ENCODE measurements at places on chromosomes 5 and 9. TPM values are rescaled to one million over a fixed set of nuclear protein-coding genes. Genes with fewer than 3 reads are reported as not detected.

DNA sequence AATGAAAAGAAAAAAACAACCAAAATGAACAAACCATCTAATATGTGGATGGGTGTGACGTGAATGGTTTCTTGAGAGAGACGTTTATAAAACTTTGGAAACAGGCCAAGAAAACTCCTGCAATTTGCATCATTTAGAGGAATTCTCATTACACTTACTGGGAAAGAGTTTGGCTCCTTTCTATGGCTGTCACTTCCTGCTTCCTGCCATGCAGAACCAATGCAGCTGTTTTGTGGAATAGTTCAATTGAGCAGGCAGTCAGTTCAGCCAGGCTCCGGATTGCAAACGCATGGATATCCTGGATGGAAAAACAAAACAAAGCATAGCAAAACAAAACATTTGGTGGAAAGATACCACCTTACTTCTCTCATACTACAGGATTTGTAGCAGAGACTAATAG lies 36.6 kb downstream of the FAM114A2 start:
- H3K27me3 ChIP-seq, result no peaks in the 10 kb centered on the region
- no peaks in the 10 kb centered on the region for H3K36me3 ChIP-seq
- no peak overlapping the region for H3K27ac ChIP-seq
- H3K4me1 ChIP-seq, result no peaks in the 10 kb centered on the region
- H3K4me3 ChIP-seq, result no peak overlapping the region

DNA sequence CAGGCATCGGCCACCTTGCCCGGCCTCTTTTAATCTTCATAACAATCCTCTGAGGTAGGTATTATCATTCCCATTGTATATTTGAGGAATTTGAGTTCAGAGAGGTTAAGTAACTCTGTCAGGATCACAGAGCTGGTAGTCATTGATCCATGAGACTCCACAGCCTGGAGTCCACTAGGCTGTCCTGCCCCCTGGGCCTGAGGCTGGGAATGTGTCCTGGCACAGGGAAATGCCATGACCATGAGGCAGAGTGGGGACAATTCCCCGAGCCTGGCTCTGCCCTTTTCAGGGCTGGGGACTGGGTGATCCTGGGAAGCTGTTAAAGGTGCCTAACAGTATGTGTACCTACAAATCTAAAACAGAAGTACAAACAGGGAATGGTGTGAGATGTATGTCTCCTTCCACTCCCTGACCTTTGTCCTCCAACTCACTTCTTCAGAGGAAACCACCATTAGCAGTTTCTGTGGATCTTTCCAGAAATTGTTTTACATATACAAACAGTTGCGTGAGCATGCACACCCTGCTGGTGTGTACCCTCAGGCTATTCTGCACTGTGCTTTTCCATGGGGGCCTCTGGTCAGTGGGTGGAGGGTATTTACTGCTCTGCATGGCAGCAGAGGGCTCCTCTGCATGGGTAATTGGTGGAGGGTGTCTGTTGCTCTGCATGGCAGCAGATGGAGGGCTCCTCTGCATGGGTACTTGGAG lies 53.8 kb downstream of the NDST1 start:
- no peaks in the 10 kb centered on the region for H3K27me3 ChIP-seq
- DNase-seq, result no peak
- no peaks in the 10 kb centered on the region for H3K36me3 ChIP-seq
- 0 out of 2 replicates have a peak, but pooled peaks cover 11% of the 10 kb centered on the region for H3K4me1 ChIP-seq

DNA sequence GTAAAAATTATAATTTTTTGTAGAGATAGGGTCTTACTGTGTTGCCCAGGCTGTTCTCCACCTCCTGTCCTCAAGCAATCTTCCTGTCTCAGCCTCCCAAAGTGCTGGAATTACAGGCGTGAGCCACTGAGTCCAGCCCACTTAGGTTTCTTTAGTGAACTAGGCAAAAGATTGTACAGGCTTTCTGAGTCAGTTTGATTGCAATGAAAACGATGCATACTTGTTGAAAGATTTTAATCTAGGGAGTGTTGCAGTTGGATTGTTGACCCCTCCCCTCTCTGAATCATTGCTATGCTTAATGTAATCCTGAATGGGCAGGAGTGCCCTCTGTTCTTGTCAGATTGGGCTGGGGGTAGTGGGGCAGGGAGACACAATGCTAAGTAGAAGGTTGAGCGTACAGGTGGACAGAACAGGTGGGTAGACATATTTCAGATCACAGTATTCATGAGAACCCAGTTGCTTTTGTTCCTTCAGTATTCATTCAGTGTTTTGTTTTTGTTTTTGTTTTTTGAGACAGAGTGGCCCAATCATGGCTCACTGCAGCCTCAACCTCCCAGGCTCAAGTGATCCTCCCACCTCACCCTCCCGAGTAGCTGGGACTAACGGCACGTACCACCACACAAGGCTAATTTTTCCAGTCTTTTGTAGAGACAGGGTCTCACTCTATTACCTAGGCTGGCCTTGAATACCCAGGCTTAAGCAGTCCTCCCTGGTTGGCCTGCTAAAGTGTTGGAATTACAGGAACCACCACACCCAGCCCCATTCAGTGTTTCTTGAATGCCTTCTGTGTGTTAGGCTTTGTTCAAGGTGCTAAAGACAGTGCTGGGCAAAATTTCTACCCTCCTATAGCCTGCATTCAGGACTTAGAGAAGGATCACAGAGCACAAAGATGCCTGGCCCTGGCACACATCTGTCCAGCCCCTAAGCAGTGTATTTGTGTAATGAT lies 70.1 kb downstream of the KIAA1958 start:
- H3K4me3 ChIP-seq, result no peak overlapping the region
- no peak for DNase-seq
- peaks cover 24% of the 10 kb centered on the region for H3K4me1 ChIP-seq
- H3K27me3 ChIP-seq, result no peaks in the 10 kb centered on the region
- peak overlapping the region; percentile 68 for H3K27ac ChIP-seq
- H3K36me3 ChIP-seq, result no peaks in the 10 kb centered on the region

DNA sequence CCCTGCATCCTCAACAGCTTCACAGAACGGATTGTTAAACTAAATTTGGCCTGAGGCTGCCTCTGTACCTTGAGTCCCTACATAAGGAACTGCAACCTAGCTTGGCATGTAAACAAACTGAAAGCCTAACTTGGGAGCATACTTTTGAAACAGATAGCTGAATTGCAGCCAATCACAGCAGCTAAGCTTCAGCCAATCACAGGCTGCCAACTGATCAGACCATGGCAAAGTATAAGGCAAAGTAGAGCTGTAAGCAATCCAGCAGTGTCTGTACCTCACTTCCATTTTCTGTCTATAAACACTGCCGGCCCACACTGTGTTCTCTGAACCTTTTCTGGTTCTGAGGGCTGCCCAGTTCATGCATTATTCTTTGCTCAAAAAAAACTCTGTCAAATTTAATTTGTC lies 8.9 kb upstream of the ZNF483 start:
- peaks cover 3% of the 10 kb centered on the region for H3K36me3 ChIP-seq
- H3K4me1 ChIP-seq, result no peaks in the 10 kb centered on the region
- H3K27ac ChIP-seq, result no peak overlapping the region
- H3K4me3 ChIP-seq, result no peak overlapping the region

DNA sequence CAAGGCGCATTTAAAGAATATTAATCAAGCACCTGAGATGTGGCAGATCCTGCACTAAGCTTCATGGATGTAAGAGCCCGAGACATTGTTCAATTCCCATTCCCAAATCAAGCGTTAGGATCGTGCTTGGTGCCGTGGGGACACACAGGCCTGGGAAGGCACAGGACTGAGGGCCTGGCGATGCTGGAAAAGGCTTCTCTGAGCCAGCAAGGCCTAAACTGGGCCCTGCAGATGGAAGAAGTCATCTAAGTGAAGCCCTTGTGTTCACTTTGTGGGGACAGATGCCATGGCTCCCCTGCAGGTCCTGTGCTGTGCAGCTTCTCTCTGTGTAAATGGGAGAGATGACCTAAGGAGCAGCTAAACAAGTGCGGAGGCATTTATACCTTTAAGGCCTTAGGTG lies 83.9 kb downstream of the LIFR start:
- H3K27ac ChIP-seq, result no peak overlapping the region
- DNase-seq, result no peak
- no peaks in the 10 kb centered on the region for H3K36me3 ChIP-seq
- no peaks in the 10 kb centered on the region for H3K4me1 ChIP-seq

GRCh38 chr5:170307575-170308465 lies 10.2 kb upstream of the LCP2 start:
- H3K4me1 ChIP-seq, result peaks cover 6% of the 10 kb centered on the region
- no peaks in the 10 kb centered on the region for H3K36me3 ChIP-seq
- H3K4me3 ChIP-seq, result no peak overlapping the region
- H3K27me3 ChIP-seq, result no peaks in the 10 kb centered on the region
- no peak overlapping the region for H3K27ac ChIP-seq

DNA sequence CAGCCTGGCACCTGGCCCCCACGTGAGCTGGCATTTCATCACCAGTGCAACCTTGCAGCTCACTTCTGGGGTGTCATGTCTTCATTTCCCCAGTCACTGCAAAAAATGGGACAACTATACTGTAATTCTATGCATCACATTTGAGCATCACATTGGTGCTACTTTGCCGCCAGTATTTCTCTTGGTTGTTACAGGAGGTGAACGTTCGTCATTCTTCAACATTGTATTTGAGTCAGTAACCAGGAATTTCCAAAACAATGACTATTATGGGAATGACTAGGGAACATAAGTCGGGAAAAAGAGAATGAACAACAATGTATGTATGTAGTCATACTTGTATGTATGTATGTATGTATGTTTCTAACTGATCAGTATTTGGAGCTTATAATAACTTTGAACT lies 1278.0 kb downstream of the EFNA5 start:
- H3K27me3 ChIP-seq, result no peaks in the 10 kb centered on the region
- no peak overlapping the region for H3K27ac ChIP-seq
- no peak overlapping the region for H3K4me3 ChIP-seq
- no peak for DNase-seq
- H3K4me1 ChIP-seq, result no peaks in the 10 kb centered on the region

- DNase-seq, result no peak
- no peaks in the 10 kb centered on the region for H3K27me3 ChIP-seq
- H3K36me3 ChIP-seq, result no peaks in the 10 kb centered on the region
- H3K4me1 ChIP-seq, result no peaks in the 10 kb centered on the region
Observed at GRCh38 chr5:114948363-114948762, 221.3 kb downstream of the TRIM36 start.

DNA sequence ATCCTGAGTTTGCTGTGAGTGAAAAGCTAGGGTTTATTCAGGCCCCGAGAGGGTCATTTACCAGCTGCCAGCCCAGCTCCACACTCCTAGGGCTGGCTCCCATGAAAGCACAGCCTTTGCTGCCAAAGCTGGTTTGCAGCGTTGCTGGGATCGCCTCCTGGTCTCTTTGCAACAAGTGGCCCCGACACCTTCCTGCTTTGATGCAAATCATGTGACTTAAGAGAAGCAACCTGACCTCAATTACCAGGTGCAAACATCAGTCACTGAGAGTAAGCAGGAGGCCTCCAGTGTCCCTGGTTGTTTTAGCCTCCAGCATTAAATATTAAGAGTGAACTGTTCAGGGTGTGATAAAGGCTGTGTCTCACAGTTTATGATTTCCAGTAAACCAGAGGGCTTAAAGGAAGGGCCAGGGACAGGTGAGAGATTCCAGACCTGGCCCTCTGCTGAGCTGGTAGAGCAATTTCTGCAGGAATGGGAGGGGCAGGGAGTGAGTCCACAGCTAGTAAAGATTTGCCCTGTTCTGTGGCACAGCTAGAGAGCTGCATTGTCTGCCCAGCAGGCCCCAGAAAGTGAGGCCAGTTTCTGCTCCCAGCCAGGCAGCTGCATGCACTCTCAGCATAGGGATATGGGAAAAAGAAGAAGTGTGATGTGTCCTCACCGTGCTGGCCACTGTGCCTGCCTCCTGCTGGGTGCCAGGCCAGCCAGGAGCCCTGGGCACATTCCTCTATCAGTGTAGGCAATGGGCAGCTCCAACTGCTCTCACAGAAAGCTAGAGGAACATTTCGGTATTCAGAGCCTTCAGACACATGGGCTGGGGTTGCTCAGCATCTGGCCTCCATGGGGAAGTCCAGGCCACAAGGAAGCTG lies 58.0 kb downstream of the SLC22A5 start:
- no peaks in the 10 kb centered on the region for H3K27me3 ChIP-seq
- H3K27ac ChIP-seq, result 0 out of 2 replicates have a peak overlapping the region, but pooled peaks have one; percentile 4

- no peaks in the 10 kb centered on the region for H3K36me3 ChIP-seq
- no peak for DNase-seq
- peaks cover 3% of the 10 kb centered on the region for H3K27me3 ChIP-seq
- H3K4me1 ChIP-seq, result peaks cover 11% of the 10 kb centered on the region
- no peak overlapping the region for H3K27ac ChIP-seq
Observed at GRCh38 chr9:134321531-134321930, 4.7 kb upstream of the RXRA start.

DNA sequence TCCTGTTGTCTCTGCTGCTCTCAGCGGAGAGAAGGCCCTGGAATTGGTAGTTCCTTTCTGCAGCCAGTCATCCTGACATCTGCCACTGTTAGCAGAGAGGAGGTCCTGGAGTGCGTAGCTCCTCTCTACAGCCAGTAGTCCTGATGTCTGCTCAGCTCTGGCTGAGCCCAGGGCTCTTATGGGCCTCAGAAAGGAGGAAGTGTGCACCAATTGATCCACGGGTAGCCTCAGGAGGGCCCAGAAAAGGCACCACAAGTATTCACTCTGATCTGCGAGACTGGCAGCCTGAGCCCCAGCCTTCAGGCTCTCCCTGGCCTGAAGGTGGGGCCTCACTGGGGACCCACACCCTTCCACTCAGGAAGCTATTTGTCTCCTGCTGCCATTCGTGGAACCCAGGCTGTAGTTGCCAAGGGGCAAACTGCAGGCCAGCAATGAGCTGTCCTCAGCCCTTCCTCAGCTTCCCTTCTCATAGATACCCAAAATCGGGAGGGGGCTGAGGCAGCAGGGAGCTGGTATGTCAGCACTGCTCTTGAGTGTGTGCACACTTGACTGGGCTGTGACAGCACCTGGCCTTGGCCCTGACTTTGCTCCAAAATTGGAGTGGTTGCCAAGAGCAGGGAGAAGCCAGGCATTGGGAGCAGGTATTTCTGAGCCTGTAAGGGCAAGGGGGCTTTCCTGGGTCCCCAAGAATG lies 1049.5 kb upstream of the ACO1 start:
- DNase-seq, result no peak
- H3K27me3 ChIP-seq, result no peaks in the 10 kb centered on the region
- no peaks in the 10 kb centered on the region for H3K4me1 ChIP-seq
- H3K36me3 ChIP-seq, result no peaks in the 10 kb centered on the region

- H3K27ac ChIP-seq, result no peak overlapping the region
- H3K4me3 ChIP-seq, result no peak overlapping the region
- H3K4me1 ChIP-seq, result peaks cover 15% of the 10 kb centered on the region
- no peak for DNase-seq
Observed at GRCh38 chr9:110156416-110156815, 51.5 kb downstream of the C9orf152 start.

- H3K4me1 ChIP-seq, result peaks cover 51% of the 10 kb centered on the region
- H3K4me3 ChIP-seq, result peak overlapping the region; percentile 50
- DNase-seq, result peak; percentile 63
- no peaks in the 10 kb centered on the region for H3K36me3 ChIP-seq
Observed at GRCh38 chr9:114370251-114370967, 17.4 kb downstream of the AKNA start.

GRCh38 chr5:125402787-125403186 lies 656.3 kb upstream of the ZNF608 start:
- H3K4me1 ChIP-seq, result 0 out of 2 replicates have a peak, but pooled peaks cover 5% of the 10 kb centered on the region
- H3K4me3 ChIP-seq, result no peak overlapping the region
- no peak for DNase-seq

MPDZ gene
- total RNA-seq, result 43.1 TPM

PRRX2 gene
- 8.3 TPM for total RNA-seq

FAXDC2 gene
- total RNA-seq, result 4.6 TPM

ROR2 gene
- 15.5 TPM for total RNA-seq

TRPM3 gene
- 8.2 TPM for total RNA-seq

PLAC8L1 gene
- total RNA-seq, result not detected

DELE1 gene
- total RNA-seq, result 50.0 TPM

PCDHA3 gene
- 4.0 TPM for total RNA-seq

SLC36A3 gene
- not detected for total RNA-seq

EFNA5 gene
- 7.5 TPM for total RNA-seq

GNPDA1 gene
- 117 TPM for total RNA-seq

SHB gene
- 14.0 TPM for total RNA-seq

ZNF354C gene
- 11.3 TPM for total RNA-seq

SLC6A18 gene
- total RNA-seq, result not detected

C5orf58 gene
- total RNA-seq, result not detected
